CD8-positive, alpha-beta memory T cell (primary cell): ENCODE measurements at places on chromosomes 16 and 17.

DNA sequence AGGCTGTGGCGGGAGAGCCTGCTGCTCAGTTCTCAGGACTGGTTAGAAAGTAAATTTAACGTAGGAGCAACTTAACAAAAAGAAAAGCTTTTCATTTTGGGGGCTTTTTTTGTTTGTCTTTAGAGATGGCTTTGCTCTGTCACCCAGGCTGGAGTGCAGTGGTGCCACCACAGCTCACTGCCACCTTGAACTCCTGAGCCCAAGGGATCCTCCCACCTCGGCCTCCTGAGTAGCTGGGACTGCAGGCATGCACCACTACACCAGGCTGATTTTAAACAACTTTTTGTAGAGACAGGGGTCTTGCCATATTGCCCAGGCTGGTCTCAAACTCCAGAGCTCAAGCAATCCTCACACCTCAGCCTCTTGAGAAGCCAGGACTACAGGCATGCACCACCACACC lies 205.0 kb downstream of the RPTOR start:
- DNase-seq = no peak

GRCh38 chr16:86772671-86773353 lies 194.5 kb downstream of the FOXL1 start:
- no peak for DNase-seq

- DNase-seq = peak; percentile 24
Measured at GRCh38 chr17:59859444-59860025, 33.2 kb downstream of the TUBD1 start.

- no peak for DNase-seq
Measured at GRCh38 chr17:60678118-60678444, 430 bp downstream of the BCAS3 start.

DNA sequence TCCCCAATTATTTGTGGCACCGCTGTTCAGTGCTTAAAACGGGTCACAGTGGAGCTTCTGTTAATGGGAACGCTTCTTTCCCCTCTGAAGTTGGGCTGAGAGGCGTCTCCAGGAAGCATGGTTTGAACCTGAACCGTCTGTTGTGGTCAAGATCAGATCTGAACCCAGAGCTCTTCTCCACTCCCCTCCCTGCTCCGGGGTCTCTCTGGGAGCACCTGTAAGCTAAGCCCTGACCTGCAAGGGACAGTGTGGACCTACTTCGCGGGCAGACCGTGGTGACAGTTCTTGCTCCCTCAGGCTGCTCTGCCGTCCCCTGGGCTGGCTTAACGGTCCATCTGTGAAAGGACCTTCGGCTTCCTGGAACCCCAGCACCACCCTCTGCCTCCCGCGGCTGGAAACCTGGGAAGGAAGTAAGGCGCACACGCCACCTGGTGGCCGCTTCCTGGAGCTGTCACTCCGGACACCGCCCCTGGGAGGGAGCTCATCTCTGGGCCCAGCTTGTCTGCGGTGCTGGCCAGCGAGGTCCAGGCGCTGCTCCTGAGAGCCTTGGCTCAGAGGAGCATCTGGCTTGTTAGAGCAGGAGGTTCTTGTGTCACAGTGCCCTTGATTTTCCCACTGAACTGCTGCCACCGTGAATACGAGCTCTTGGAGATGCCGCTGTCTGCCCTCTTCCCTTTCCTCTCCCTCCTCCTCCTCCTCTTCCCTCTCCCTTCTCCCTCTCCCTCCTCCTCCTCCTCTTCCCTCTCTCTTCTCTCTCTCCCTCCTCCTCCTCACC lies 518.5 kb upstream of the EEF2KMT start:
- no peak for DNase-seq

DNA sequence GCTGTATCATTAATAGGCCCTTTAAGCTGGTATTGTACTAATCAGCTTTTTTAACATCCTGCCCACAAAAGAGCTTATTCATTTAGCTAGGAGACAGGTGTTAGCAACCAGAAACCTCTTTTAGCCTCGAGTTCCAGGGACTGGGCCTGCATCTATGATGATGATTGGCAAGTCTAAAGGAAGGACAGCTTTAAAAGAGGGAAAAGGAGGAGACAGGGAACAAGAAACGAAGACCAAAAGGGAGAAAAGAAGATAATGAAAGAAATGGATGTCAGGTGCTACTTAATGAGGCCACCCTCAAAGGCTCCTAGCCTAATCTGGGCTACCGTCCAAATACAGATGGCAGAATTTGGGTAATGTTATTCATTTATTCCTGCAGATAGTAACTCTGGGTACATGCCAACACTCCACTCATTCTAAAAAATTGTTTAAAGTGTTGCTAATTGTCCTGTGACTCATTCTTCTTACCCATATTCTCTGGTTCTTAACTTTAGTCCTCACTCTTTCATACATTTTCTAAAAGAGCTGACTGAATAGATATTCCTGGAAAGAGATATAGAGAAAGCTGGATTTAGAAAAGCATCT lies 18.7 kb upstream of the RFFL start:
- no peak for DNase-seq

- DNase-seq = no peak
Measured at GRCh38 chr17:68714676-68715075, 113.5 kb upstream of the FAM20A start.

- peak; percentile 77 for DNase-seq
Measured at GRCh38 chr17:37489197-37490001, at the start of gene DUSP14. TSS of gene DUSP14 (plus strand) at chr17:37489891. CDS start at chr17:37512273, 22,382 bp downstream.

- DNase-seq = no peak
Measured at GRCh38 chr17:12021623-12022140, 1.0 kb downstream of the MAP2K4 start.

GRCh38 chr16:83685615-83686165 lies 122.1 kb upstream of the HSBP1 start:
- no peak for DNase-seq

DNA sequence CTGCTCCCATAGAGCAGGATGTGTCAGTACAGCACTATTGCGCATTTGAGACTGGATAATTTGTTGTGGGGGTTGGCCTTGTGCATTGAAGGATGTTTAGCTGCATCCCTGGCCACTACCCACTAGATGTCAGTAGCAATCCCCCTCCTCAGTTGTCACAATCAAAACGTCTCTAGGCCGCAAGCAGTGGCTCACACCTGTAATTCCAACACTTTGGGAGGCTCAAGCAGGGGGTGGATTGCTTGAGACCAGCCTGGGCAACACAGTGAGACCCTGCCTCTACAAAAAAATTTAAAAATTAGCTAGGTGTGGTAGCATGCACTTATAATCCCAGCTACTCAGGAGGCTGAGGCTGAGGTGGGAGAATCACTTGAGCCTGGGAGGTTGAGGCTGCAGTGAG lies 48.4 kb downstream of the CENPV start:
- DNase-seq = no peak

DNA sequence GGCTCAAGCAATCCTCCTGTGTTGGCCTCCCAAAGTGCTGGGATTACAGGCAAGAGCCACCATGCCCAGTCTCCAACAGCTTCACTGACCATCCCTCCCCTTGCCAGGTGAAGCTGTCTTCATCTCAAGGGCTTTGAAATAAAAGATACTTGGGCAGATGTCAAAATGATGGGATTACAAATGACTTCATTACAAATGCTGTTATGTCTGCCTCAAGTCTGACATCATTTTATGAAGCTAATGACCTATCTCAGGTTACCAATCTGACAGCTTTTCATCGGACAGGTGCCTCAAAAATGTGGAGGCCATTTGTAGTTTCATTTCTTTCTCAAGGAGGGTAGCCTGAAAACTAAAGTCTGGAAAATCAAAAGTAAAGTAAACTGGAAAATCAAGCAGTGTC lies 323.7 kb upstream of the TBX2 start:
- no peak for DNase-seq

- DNase-seq = no peak
Measured at GRCh38 chr17:79933863-79934652, 94.8 kb upstream of the CBX4 start.

- DNase-seq = no peak
Measured at GRCh38 chr17:53797501-53797900, 25.2 kb upstream of the KIF2B start.

- DNase-seq = no peak
Measured at GRCh38 chr16:51107742-51108141, 43.3 kb downstream of the SALL1 start.

DNA sequence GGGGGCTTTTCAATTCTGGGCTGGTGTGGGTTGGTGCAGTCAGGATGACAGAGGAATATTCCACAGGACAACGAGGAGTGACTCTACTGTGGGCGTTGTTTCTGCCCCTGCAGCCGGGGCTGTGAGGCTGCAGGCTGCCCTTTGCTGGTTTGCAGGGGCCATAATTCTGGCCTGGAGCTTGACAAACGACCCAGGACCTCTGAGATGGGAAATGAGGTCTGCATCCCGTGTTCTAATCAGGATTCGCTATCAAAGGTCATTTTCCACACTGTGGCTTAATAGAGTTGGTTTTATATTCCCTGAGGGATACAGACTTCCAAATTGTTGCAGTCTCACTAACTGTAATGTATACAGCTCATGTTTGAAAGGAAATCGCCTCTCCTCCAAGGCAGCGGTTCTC lies 180.9 kb downstream of the RPTOR start:
- DNase-seq = no peak

DNA sequence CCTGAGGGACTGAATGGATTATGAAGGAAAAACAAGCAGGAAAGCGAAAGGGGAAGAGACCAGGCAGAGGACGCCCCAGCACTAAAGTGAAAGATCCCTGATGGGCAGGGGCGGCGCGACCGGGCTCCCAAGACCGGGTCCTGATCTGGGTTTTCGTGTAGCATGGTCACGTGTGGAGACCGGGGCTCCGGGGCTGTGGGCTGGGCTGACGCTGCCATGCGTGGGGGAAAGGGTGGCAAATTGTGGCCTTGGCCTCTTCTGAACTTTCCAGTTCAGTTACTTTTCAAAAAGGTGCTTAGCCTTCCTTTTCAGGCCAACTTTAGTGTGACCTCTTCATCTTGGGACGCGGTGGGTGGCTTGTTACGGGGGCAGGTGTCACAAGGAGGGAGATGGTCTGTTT lies 57.5 kb downstream of the METRNL start:
- no peak for DNase-seq

DNA sequence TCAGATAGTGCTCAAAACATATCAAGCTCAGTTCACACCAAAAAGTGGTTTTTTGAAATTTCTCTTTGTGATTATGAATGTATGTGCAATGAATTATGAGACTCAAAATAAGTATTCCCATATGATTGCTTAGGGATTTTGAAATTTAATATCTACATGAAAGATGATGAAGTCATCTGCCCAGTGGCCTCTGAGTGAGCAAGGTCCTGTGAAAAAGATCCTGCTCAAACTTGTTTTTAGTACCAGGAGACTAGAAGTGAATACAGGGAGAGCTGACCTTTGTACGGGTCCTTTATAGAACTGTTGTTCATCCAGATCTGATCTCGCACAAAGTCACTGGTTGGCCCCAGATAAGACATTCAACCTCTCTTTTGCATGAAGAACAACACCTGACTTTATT lies 151.9 kb upstream of the MAF start:
- DNase-seq = no peak

DNA sequence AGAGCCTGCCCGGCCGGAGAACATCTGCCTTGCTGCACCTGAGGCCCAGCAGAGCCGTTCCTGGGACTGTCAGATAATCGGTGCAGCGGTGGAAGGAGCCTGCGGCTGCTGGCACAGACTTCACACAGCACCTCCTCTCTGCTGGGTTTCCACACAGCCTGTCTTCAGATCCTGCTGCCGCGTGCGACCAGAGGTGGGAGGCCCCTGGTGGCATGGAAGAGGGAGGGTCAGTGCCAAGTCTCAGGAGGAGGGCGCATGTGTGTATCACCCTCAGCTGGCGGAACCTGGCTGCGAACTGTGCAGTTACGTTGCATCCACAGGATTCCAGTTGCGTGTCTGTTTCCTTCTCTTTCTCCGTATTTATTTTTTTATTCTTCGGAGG lies 3.3 kb downstream of the CDK5R1 start:
- DNase-seq = no peak
